ENCODE measurements at places on chromosomes 3 and 15.

GRCh38 chr15:100926258-100926657 is 7.1 kb downstream of the LRRK1 start:
- no peak for DNase-seq

DNA sequence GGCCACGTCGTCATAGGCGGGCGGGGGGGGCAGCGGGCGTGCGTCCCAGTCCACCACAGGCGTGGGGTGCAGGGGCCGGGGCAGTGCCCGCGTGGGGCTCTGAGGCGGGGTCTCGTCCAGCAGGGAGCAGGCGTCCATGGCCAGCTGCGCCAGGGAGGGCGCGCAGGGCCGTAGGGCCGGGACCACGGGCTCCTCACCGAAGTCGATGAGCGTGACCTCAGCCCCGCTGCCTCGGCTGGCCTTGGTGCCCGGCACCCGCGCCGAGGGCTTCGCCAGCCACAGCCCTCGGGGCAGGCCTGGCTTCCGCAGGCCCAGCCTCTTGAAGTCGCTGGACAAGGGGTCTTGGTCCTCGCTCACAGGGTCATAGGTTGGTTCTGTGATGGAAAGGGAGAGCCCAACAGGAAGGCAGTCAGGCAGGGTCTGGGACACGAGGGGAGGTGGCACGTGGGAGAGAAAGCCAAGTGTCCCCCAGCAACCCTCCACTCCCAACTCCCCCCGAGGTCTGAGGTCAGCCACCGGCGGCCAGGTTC is 40.0 kb downstream of the TNK2 start:
- no peak for DNase-seq

GRCh38 chr3:135500034-135500433 is 465.5 kb upstream of the PPP2R3A start:
- no peak for DNase-seq

DNA sequence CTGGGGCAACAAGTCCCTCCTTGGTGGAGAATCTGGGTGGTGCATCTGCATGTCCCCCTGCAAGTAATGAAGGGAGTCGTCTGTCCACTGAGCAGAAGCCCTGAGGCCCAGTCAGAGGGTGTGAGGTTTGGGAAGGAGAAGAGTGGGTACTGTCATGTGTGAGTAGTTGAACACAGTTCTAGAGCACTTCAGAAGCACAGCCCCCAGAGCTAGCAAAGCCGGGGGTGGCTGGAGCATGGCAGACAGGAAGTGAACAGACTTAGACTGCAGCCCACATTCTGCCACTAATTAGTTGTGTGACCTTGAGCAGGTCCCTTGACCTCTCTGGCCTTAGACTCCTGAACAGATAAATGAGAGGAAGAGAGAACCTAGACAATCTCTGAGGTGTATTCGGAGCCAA is 207.6 kb downstream of the UACA start:
- DNase-seq = no peak

DNA sequence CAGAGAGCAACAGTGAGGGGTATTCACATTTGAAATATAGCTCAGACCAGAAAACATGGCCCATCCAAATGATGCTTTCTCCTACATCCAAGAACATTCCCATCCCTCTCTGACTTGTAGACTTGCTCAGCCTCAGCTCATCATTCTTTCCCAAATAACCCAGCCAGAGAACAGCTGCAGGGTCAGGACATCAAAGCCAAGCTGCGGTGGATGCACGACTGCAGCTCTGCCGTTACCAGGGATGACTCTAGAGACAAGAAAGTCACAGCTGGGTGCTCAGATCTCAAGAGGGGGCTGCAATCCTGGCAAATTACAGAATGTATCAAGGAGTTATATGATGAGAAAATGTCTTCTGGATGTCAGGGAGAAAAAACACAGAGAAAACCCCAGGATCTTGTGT is 944.3 kb downstream of the NTRK3 start:
- DNase-seq = no peak

DNA sequence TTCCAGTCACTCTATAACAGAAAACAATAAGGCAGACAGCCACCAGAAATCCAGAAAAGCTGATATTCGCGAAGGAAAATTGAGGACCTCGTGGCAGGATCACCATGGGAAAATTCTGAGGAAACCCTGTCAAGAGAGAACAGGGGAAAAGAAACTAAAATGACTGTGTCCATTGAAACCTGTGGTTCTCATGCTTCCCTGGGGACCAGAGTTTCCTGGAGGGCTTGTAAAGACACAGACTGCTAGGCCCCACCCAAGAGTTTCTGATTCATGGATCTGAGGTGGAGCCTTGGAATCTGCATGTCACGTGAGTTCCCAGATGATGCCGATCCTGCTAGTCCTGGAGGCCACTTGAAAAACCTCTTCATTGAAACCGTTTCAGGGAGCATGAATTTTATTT is 420.5 kb downstream of the EPHB1 start:
- DNase-seq = peak; percentile 35

- no peak for DNase-seq
These were observed 33.0 kb upstream of the ABI3BP start for GRCh38 chr3:101026244-101026643.

DNA sequence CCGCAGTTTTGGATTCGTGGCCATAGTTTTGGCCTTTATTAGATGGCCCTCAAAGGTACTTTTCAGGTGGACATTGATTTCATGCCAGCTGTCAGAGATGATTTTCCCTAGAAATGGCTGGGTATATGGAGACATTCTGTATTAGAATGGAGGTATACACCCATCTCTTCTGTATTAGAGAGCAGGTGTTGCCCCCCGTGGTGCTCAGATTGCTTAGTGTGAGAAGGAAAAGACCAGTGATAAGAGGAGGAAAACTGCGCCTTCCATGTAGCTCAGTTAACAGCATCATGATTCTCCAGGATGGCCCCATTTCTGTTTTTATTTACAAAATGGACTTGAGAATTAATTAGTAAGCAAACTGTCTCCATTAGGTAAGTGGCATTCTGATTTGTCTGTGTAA is 145.9 kb downstream of the IGF1R start:
- no peak for DNase-seq

GRCh38 chr15:33547876-33548275 is 237.1 kb downstream of the RYR3 start:
- DNase-seq = peak; percentile 16

DNA sequence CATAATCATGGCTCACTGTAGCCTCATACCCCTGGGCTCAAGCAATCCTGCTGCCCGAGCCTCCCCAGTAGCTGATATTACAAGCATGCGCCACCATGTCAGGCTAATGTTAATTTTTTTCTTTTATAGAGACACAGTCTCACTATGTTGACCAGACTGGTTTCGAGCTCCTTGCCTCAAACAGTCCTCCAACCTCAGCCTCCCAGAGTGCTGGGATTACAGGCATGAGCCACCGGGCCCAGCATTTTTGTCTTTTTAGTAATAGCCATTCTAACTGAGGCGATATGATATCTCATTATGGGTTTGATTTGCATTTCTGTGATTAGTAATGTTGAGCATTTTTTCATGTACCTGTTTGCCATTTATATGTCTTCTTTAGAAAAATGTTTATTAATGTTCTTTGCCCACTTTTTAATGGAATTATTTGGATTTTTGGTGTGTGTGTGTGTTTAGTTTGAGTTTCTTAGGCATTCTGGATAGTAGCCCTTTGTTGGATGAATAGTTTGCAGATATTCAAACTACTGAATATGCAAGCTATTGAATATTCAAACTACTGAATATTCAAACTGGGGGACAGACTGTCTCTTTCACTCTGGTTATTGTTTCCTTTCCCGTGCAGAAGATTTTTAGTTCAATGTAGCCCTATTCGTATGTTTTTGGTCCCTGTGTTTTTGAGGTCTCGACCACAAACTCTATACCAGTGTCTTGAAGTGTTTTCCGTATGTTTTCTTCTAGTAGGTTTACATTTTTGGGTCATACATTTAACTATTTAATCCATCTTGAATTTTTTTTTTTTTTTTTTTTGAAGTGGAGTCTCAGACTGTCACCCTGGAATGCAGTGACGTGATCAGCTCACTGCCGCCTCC is 39.2 kb downstream of the CCDC66 start:
- DNase-seq = no peak

GRCh38 chr3:83500931-83501330 is 1457.9 kb upstream of the CADM2 start:
- DNase-seq = no peak

DNA sequence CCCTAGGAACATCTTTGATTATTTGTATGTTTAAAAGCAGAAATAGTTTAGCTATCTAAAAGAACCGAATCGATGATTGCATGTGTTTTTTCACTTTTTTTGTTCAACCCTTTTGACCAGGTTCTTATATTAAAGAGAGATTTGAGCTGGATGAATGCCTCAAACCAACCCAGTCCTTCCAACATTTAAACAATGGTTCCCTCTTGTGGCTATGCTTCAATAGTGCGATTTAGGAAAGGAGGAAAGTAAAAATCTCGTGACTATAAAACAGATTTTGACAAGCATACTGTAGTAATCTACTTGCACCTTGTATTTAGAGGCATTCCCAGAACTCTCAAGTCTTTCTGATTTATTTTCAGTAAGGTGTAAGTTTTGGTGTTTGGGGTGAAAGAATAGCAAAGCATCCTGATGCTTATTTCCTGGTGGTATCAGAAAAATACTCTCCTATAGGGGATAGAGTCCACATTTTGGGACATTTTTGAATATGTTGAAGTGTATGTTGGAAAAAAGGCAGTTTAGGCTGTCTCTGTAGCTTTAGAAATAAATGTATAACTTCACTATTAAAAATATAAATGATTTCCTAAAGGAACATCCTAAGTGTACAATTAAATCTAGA is 159.6 kb upstream of the KCNH8 start:
- DNase-seq = peak; percentile 11

DNA sequence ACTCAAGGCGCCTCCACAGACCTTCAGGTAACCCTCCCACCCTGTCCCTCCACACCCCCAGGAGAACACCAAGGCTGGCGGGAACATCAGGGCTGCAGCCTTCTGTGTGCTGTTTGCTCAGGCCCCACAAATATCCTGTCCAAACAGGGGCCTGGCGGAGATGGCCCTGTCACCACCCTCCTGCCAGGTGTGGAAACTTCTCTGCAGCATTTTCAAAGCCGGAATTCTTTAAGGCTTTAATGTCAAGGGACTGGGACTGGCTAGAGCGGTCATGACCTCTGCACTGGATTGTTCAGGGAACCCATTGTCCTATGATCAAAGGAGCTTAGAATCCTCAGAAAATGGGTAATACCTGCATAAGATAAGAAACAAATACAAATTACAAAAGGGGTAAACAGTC is 46.6 kb downstream of the FBLN2 start:
- DNase-seq = no peak

DNA sequence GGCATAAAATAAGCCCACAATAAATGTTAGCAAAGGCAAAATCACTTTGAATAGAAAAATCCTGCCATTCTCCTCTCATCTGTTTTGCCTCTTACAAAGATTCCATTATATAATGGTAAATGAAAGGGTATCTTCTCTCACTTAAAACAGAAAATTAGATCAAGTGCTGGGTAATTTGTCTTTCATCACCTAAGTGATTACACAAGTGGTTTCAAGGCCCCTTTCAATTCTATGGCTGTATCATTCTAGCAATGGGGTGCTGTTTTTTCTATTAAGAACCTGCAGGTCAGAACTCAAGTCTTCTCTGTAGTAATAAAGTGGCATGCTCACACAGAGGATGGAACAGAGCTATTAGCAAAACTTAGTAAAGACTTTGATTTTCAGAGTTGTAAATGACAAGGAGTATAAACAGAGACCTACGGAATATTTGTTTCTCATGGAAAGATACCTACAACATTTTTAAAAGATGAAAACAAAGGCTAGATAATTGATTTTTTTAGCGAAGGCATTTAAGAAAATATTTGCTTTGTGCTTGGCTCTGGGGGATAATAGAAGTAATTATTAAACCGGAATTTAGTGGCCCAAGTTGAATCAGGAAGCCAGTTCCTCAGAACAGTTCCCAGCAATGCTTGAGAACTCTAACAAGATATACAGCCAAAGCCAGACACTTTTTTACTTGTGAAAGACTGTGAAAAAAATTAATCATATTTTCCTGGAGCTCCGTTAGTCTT is 137.4 kb downstream of the CMSS1 start:
- DNase-seq = no peak

- no peak for DNase-seq
These were observed 319.3 kb upstream of the NECTIN3 start for GRCh38 chr3:110752307-110752706.

DNA sequence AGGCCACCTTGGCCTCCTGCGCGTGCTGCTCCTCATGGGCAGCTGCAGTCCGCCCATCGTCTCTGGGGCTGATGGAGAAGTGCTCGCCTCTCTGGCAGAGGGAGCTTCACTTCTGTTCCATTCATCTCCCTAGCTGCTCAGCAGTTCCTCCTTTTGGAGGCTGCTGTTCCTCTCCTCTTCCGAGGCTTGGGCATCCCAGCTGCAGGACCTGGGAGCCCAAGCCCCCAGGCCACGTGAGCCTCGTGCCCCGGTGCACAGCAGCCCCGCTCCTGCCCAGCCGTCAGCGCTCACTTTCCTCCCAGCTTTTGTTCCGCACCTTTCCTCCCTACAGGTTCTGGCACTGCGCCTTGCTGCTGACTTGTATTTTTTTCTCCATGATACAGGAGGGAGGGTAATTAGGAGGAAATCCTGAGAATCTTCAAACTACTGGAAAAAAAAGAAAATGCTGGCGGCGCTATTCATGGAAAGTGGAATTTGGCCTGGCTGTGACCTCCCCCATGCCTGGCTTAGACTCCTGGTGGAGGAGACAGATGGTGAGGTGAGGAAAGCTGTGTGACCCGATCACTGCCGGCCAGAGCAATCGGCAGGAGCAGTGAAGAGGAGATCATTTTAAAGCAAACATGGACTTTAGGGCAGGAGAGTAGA is 210.1 kb downstream of the CHST2 start:
- DNase-seq = no peak

Data from GM03348 (cell line).